ENCODE measurements at places on chromosomes 5 and 9.

- no peak for DNase-seq
These were observed 74.1 kb upstream of the PIK3R1 start for GRCh38 chr5:68141494-68141893.

DNA sequence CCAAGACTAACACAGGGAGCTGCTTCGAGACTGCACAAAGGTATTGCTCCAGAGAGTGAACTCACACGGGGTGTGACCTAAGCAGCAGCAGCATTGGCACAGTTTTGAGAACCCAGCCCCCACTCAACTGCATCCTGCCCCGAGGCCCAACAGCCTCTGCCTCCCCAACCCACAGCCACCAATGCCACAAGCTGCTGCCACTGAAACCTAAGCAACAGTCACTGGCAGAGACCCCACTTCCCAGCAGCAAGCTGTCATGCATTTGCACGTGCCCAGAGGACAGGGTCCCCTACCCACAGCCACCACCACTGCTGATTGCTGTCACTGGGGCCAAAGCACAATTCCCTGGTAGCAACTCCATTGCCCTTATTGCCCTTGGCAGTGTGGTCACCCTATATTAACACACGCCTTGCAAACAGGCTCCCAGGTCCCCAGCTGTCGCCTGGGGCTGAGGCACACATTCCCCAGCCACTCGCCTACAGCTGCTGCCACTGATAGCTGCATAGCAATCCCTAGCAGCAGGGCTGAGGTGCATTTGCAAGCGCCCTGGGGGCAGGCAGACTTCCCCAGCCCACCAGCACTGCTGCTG, 141.0 kb downstream of the AGTPBP1 start:
- DNase-seq, result no peak

GRCh38 chr5:107824821-107825220, 154.1 kb upstream of the EFNA5 start:
- DNase-seq, result no peak

DNA sequence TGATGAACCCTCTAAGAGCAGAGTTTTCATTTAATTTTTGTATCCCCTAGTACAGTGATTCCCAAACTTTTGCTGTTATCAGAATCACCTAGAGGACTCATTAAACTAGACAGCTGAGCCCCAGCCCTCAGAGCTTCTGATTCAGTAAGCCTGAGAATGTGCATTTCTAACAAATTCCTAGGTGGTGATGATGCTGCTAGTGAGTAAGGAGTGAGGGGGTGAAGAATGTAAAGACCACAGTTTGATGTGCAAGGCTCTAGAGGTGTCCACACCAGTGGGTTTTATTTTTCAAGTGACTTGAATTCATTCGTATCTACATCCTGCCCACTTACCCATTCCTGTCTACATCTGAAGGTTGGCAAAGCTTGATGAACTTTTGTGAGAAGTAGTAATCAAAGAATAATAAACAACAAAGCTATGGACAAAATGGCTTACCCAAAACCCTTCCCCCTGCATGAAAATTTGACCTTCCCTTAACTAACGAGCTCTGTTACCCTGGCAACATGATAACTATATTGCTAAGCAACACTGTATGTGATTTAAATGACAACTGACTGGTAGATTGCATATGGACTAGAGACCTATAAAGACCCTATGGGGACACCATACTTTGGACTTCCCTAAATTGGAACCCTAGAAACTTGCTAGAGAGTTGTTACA, 35.2 kb downstream of the DTWD2 start:
- no peak for DNase-seq

DNA sequence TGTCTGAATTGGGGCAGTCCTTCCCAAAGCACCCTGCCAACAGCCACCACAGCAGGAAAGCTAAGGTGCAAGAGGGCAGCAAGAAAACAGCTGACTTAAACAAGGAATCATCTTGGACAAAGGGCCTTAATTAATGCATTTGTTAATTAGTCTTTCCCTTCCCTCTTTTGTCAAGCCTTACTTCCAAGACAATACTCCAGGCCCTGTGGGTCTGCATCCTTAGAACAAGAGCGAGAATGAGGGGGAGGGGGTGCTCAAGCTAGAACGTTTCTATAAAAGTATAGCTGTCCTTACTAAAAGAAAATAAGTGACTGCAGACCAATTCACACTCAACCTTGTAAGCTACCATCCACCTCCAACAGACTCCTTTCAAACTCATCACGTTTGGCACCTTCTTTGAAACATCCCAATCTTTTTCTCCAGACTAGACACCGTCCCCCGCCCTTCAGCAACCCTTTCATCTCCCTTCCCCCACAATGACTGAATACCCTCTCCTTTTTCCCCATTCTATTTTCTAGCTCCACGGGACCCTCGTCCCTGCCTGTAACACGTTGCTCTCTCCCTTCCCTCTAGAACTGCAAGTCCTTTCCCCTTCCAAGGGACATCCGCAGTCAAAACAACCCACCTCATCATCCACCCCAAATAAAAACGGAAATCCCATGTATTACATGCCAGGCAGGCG, 85.7 kb upstream of the RNF38 start:
- DNase-seq, result no peak

- DNase-seq, result no peak
These were observed 143.0 kb downstream of the RXRA start for GRCh38 chr9:134469041-134469875.

DNA sequence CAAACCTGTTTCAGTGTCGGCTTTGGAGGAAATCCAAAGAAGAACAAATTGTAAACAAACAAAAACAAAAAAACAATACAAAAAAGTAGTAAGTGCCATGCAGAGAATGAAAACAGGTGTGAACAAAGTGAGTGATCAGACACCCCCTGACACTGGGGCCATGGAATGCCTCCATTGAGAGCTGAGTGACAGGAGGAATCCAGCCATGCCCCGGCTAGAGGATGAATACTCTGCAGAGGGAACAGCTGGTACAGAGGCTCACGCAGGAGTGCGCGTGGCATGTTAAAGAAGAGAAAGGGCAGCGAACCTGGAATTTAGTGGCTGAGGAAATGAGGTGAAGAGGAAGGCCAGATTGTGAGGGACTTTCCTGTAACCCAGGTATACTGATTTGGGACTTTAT, 15.5 kb upstream of the CCNJL start:
- DNase-seq, result no peak

DNA sequence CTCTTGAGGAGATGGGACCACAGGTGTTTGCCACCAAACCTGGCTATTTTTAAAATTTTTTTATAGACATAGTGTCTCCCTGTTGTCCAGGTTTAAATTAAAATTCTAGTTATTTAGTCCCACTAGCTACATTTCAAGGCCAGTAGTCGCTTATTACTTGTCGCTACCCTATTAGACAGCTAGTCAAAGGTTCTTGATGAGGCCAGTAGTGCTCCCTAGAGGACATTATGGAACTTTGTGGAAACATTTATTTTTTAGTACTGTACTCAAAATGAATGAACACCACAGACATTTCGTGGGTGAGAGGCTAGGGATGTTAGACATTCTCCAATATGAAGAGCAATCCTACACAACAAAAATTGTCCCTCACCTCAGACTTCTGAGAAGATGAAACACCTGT, 14.4 kb upstream of the GRXCR2 start:
- DNase-seq, result no peak

DNA sequence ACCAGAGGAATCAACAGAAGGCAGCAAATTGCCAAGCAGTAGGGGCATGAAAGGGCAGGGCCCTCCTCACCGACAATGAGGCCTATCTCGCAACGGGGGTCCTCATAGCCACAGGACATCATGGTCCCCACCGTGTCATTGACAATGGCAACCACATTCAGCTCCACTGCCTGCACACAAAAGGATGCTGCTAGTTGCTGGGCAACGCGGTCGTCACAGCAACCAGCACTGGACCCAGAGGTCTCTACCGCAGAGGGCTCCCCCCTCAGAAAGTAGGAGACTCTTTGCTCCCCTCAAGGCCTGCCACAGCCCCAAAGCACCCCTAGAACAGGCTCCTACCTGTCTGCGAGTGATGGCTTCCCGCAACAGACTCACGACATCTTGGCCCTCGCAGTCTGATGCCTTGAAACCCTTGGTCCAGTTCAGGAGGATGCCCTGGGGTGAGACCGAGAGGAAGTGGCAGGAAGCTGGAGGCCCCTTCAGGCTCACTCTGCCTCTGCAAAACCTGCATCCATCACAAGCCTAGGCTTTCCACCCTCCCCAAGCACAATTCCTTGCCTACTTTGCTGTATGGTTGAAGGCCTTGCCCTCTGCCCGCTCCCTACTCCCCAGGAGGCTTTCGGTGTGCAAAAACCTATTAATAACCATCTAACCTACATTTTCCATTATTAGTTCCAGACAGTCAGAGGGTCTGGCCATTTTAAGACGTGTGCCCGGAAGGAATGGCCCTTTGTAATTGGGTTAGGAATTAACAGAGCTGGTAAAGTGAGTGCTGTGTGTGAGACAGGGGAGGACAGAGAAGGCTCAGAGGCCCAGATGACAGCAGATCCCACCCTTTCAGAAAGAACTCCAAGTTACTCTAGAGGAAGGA, 15.2 kb downstream of the HK3 start:
- no peak for DNase-seq

- DNase-seq, result no peak
These were observed 12.2 kb downstream of the PPP3R2 start for GRCh38 chr9:101582553-101582952.

- no peak for DNase-seq
These were observed 291.2 kb downstream of the ADAMTS6 start for GRCh38 chr5:65190328-65191053.

DNA sequence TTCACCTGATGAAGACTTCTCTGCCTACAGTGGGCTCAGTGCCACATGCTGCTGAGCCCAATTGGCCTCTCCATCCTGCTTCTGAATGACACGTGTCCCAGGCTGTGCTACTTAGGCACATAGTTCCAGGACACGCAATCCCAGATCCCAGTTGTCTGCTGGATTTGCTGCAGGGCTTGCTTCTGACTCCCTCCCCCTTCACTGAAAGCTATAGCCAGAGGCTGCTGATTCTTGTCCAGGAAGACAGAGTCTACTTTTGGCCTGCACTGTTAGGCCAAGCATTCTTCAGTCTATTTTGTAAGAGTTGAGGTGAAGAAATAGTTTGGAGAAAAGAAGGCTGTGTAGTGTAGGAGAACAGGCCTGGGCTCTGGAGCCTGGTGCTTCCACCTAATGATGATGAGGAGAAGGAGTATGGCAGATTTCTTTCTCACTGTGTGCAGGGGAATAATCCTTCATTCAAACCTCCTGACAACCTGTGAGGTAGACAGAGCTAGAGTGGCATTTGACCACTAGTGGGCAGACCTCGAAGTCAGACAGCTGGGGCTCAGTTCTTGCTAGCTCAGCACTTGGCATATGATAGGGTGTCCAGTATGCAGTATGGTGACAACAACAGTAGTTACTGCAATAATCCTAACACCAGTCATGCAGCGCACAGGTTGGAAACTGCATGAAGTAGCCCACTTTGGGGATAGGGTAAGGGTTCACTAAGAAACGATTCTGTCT, 19.5 kb upstream of the ASPN start:
- DNase-seq, result no peak

DNA sequence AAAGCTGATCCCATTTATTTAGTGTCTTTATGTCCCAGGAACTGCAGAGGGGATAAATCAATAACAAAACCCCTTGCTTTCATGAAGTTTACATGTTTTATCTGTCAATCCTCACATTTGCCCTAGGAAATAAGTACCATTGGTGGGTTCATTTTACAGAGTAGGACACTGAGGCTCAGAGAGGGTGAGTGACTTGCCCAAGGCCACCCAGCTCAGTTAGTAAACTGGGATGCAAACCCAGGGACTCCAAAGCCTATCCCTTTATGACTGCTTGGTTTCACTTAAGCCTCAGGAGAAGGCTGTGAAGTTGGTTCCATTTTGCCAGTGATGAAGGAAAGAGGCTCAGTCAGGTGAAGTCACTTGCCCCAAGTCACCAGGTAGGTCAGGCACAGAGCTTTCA, 51.9 kb downstream of the SMIM23 start:
- no peak for DNase-seq

DNA sequence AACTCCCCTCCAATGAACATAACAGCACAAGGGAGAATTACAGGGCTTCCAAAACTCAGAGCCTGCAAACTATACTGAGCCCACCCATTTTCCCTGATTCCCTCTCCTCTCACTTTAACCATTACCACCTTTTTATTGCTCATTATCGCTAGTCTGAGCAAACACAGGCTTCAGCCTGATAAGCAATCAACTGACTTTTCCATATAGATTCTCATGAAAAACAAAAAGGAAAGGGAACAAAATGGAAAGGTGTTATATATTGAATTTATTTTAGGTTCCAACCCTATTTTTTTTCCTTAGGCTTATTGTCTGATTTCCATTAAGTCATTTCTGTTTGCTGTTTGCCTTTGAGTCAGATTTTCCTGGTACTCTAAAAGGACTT, 27.9 kb downstream of the SEMA6A start:
- DNase-seq, result no peak

DNA sequence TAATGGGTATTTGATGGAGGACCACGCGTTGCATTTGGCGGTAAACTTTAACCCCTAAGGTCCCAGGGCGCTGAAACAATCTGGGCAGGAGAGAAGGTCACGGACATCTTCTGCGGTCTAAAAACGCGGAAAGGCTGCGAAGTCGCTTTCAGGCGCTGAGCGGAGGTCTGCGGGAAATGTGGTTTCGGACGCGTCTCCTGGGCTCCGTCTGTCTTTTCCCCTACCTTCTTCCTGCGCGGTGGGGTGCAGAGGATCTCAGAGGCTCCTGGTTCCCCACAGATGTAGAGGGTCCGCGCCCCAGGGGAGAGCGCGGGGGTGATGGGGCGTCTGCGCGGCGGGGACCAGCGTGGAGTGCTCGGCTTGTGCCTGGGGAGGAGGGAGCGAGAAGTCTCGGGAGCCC, 58.4 kb downstream of the ZNF510 start:
- no peak for DNase-seq

DNA sequence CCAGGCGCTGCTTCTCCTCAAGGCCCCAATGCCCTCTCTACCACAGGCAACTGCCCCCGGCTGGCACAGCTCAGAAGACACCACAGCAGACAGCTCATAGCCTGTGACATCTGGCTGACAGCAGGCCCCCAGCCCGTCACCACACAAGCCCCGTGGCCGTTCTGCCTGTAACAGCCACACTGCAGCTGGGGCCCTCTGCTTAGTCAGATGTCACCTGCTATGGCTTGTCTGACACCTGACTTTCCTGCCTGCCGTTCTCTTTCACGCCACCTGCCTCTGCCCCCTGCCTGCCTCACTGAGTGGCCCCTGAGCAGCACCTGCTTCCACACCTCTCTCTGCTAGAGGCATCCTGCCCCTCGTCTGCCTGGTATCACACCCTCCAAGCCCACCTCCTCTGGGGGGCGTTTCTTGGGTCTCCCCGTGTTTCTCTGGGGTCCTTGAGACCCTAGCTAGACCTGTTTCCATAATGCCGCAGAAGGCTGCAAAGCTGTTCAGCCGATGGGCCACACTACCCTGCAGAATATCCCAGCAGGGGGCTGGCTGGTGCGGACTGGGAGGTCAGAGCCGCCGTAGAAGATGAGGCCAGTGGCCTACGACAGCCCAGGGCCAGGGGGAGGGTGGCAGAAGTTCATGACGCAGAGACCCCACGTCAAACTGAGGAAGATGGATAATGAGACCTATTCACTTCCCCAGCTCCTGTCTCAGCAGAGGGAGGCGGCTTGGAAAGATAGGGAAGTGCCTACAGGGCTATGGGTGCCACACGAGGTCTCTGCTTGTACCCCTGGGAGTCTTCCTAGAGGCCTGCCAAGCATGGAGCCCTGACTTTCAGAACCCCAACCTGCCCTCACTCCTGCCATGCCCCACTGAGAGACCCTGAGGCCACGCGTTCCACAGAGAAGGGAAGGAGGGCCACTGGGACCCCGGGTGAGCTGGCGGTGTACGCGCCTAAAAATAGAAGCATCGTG, 95.1 kb downstream of the ZNF354C start:
- DNase-seq, result no peak
